ENCODE measurements at places on chromosomes 6 and 20.

GRCh38 chr6:94300424-94301144 lies 881.2 kb upstream of the EPHA7 start:
- no peak for DNase-seq

DNA sequence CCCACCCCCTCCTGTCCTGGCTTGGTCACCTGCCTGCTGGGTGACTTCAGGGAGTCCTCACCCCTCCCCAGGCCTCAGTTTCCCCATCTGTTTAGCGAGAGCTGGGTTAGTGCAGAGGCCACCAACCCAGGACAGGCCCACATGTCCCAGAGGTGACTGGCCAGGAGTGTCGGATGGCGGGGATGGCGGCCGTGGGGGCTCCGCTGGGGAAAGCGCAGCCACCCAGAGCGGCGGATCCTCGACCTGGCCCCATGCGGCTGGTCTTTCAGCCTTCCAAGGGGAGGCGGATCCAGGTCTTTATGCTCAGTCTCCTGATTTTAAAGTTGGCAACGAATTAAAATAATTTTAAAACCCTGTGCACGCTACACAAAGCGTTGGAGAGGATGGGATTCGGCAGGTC lies 31.0 kb upstream of the GATA5 start:
- no peak for DNase-seq

DNA sequence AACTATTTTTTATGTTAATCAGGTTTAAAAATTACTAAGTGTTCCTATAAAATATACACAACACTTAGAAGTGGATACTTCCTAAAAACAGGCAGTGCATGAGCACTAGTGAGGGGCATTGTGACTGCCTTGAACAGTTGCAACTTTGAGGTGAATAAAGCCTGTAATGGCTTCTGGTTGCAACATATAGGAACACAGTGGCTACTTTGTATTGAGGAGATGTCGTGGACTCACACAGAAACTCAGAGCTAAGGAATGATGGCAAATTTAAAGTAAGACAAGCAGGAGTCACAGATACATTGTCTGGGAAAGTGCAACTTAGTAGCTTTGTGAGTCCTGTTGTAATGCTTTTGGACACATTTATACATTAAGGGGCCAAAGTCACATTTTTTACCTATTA lies 861 bp upstream of the HLA-A start:
- no peak for DNase-seq

DNA sequence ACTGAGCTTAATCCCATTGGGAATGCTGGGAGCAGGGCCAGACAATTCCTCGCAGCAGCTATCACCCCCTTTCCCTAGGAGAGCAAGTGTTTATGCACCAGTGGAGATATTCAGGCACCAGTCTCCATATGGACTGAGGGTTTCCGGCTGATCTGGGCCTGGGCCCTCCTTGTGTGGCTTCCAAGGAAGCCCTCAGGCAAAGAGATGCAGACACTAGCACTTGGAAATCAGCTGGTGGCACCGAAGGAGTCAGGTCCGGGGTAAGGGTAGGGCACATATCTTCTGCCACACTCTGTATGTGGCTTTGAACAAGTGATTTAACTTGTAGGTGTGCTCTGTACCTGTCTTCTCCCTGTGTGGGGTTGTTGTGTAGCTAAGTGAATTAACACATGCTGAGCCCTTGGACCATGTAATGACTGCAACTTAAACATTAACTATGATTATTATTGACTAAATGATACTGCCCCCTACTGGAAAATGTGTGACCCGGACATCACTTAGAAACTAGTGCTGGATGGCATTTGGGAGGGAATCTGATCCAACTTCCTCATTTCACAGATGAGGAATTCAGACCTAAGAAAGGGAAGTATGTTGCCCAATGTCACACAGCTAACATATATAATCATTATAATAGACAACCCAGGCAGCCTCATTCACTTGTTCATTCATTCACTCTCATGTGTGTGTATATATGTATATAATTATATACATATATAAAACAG lies 19.3 kb upstream of the WFDC2 start:
- no peak for DNase-seq

DNA sequence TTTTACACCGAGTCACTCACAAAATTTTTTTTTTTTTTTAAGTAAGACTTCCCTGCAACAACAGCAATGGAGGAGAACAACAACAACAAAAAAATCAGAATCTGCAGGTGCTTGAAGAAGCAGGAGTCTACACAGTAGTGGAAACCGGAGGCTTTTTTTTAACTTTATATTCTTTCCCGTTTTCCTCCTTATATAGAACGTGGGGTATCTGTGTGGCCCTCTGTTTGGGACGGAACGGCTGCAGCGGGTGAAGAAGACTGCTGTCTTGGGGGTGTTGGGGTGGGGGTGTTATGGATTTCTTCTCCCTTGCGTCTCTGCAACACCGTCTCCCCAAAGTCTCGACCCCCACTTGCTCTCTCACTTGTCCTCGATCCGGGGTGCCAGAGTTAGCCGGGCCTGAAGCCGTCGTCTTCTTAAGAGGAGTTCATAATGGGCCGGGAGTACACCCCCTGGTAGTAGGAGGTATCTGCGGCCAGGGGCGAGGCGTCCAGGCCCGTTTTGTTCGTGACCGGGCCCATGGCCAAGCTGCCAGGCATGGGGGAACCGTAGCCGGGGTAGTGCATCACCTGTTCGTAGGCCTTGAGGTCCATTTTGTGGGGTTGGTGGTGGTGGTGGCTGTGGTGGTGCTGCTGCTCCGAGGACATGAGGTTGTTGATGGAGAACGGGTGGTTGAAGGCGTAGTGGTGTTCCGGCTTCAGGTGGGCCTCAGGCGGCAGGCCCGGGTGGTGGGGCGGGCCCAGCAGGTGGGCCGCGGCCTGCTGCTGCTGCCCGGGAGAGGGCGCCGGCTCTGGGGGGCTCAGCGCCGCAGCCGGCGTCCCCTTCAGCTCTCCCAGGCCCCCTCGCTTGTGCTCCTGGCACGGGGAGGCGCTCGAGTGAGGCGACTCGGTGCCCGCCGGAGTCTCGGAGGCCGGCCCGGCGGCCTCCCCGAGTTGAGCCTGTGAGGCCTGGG lies 2.7 kb downstream of the FOXA2 start:
- no peak for DNase-seq

DNA sequence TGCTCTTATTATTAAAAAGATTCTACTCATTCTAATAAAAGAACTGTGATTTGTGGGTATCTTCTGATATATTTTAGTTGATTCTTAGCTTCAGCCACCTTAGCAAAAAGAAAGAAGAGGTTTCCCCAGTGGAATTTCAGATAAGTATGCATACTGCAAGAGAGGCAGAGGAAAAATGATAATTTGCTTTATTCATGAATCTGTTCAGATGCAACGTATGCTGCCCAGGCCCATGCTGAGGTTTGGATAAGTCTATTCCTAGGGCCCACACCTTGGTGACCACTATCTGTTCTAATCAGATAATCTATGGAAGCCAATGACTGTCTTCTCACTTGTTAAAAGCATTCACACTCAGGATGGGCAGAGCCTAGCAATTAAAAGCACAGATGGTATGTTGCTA lies 194.0 kb downstream of the HIVEP2 start:
- DNase-seq, result no peak

GRCh38 chr6:161658211-161658610 lies 384.4 kb upstream of the AGPAT4 start:
- DNase-seq, result no peak

GRCh38 chr20:23446505-23446904 lies 6.2 kb downstream of the CST11 start:
- no peak for DNase-seq

DNA sequence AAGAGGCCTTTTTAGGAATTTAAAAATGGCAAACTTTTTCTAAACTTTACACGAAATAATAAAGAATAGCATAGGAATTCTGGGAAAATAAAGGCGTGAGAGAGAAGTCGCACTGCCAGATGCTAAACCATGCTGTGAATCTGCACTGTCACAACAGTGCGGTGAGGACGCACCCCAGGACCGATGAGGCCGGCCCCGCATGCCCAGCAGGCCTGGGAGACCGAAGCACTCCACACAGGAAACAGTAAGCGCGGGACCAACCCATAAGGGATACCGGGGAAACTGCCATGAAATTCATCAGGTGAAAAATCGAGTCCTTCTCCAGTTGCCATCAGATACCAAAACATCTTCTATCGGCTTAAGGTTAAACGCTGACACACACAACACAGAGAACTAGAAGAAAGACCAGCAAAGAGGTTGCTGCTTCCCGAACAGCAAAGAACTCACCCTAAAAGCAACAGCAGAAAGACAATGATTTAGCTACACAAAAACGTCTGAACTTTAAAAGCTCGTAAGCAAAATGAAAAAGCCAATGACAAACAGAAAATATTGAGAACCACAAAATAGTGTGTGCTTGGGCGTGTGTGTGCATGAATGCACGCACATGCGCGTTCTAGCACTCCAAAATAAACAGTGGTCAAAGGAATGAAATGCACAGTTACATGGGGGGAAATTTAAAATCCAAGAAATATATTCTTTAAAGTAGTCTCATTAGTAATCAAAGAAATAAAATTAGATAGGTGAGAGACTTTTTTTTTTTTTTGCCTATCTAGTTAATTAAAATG lies 15.4 kb downstream of the RAMACL start:
- no peak for DNase-seq

- no peak for DNase-seq
Observed at GRCh38 chr20:44703956-44704488, 11.1 kb upstream of the CCN5 start.

DNA sequence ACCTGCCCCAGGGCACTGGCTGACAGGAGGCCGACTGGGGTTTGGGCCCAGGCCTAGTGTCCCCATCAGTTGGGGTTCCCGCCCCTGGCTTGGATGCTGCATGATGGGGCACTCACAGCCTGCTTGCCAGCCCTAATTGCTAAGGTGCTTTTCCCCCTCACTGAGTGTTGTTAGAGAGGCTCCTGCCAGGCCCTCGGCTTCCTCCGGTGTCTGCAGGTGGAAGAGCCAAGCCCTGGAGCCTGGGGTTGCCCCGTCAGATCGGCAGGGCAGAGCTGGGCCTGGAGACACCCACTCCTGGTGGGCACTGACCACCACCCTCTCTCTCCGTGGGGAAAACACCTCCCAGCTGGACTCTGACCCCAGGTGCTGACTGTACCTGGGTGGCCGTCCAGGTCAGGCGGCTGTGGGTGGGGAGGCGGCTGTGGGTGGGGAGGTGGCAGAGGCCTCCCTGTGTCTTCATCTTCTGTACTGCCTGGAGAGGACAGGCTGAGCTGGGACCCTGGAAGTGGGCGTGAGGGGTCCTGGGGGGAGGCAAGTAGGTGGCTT lies 6.0 kb upstream of the CABLES2 start:
- DNase-seq, result no peak

DNA sequence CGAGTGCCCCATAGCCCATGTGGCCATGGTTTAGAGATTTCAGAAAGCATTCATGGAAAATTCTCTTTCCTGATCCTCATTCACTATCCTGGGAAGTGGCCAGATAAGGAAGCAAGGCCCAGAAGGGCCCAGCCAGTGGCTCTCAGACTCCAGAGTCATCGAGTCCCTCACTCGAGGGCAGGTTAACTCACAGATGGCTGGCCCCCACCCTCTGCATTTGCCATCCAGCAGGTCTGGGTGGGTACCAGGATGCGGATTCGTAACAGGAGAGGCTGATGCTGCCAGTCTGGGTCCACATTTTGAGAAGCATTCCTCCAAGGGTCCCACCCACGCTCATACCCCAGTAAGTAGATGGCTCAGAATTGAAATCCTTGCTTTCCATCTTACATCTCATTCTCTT lies 3.8 kb upstream of the SSTR4 start:
- no peak for DNase-seq

- no peak for DNase-seq
Observed at GRCh38 chr20:43536817-43537440, 21.9 kb upstream of the SGK2 start.

- DNase-seq, result no peak
Observed at GRCh38 chr20:259981-260380, 2.5 kb downstream of the DEFB132 start.

DNA sequence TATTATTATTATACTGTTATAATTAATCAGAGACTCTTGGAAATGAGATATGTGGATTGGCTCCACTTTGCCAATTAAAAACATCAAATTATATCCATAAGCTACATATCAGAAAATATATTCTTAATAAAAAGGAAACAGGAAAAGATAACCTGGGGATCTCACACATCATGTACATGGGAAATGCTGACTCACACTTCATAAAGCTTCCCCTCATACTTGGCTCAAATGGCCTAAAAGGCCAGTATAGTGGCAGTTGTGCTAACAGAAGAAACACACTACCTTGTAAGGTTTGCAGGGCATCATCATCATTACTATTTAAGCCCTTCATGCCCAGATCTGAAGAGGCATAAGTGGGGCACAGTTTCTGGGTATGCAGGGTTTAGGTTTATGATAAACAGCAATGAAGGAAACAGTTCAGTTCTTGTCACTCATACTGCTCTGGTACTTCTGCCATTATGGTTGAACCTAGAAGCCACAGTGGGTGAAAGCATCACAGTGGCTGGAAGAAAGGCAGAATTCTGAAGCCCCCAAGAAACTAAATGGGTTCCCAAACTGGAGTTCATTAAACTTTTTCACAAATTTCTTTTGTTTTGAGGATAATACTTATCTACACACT lies 60.6 kb downstream of the BTBD9 start:
- DNase-seq, result no peak
